ENCODE measurements at places on chromosomes 7 and 10. TPM values are rescaled to one million over a fixed set of nuclear protein-coding genes. Genes with fewer than 3 reads are reported as not detected.

The MYO3A gene
- total RNA-seq = not detected

The SCART1 gene
- total RNA-seq = 4.8 TPM

The PDE6C gene
- total RNA-seq = not detected

The CDC14C gene
- total RNA-seq = not detected

The NRCAM gene
- 0.53 TPM for total RNA-seq

The WDFY4 gene
- total RNA-seq = 33.8 TPM

The LRIT1 gene
- not detected for total RNA-seq

The GRB10 gene
- total RNA-seq = 53.4 TPM

The SPDYE16 gene
- not detected for total RNA-seq

The CREB5 gene
- 143 TPM for total RNA-seq

The SNX8 gene
- total RNA-seq = 12.2 TPM

The CYP26A1 gene
- not detected for total RNA-seq

The TBX20 gene
- not detected for total RNA-seq

The TMEM196 gene
- total RNA-seq = not detected
